Activated T-helper 1 cell treated with anti-CD3 and anti-CD28 coated beads, Interleukin-2, amount 50 U/mL, for 16 hours (primary cell): ENCODE measurements at places on chromosomes 4 and X.

DNA sequence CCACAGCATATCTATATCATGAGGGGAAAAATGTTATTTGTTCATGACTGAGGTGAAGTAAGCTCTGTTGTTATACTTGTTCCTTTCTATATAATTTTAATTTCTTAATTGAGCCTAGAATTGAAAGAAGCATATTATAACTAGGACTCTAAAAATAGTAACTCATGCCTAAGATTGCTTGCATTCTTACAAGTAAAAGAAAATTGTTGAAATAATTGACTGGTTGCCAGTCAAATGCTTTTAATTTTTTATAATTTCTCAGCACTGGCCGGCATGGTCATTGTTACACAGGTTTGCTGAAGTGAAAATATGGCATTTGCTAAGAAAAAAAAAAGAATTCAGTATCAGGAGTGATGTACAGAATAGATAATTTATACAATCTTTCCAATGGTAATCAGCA is 104.8 kb downstream of the GASK1B start:
- DNase-seq, result no peak

- no peak for DNase-seq
These were observed 60.9 kb downstream of the NPY5R start for GRCh38 chr4:163404580-163404979.

GRCh38 chr4:99084595-99084994 is 4.0 kb downstream of the ADH5 start:
- DNase-seq, result no peak

- DNase-seq, result no peak
These were observed 232.1 kb downstream of the DCLK2 start for GRCh38 chr4:150310159-150310895.

DNA sequence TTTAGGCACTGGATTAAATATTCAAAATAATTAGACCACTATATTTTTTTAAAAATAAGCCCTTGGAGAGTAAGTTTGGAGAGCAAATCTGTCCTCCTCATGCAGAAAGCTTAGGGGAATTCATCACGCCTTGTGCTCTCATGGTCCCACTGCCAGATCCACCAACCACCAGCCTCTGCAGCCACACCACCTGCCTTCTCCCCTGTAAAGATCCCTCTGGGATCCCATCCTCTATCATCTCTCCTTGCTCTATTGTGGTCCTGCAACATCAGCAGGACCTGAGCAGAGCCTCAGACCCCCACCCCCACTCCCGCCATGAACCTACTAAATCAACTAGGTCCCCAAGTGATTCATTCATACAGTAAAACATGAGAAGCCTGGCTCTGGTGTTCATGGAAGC is 482.6 kb upstream of the GALNT7 start:
- DNase-seq, result no peak

DNA sequence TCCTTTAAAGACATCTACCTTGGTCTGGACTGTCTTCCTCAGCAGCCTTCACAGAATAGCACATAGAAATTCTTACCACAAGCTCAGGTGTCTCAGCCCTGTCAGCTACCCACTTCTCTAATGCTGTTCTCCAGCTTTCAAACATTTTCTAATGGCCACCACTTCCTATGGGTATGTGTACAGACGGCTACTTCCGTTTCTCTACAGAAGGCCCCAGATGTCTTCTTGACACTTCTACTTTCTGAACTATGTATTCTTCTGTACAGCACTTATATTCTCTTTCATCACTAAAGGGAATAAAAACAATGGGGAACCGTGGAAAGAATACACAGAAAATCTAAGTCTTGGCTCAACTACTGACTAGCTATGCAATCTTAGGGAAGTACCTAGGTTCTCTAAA is 13.3 kb downstream of the OPHN1 start:
- DNase-seq, result no peak

GRCh38 chr4:55356991-55357461 is 11.0 kb downstream of the SRD5A3 start:
- no peak for DNase-seq

DNA sequence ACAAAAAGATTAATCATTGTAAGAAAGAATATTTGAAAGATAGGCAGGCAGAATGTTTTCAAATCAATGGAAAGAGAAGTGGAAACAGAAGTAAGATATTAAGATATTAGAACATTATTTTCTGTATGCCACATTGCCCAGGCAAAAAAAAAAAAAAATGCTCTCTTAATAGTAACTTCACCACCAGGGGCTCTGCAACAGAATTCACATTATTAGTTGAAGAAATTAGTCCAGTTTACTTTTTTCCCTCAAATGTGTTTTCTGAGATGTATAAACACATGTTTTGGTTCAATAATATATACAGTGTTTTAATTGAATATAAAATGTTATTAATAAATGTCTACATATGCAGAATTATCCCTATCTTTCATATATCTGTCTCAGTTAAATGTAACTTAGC is 78.0 kb upstream of the ADAD1 start:
- DNase-seq, result no peak

DNA sequence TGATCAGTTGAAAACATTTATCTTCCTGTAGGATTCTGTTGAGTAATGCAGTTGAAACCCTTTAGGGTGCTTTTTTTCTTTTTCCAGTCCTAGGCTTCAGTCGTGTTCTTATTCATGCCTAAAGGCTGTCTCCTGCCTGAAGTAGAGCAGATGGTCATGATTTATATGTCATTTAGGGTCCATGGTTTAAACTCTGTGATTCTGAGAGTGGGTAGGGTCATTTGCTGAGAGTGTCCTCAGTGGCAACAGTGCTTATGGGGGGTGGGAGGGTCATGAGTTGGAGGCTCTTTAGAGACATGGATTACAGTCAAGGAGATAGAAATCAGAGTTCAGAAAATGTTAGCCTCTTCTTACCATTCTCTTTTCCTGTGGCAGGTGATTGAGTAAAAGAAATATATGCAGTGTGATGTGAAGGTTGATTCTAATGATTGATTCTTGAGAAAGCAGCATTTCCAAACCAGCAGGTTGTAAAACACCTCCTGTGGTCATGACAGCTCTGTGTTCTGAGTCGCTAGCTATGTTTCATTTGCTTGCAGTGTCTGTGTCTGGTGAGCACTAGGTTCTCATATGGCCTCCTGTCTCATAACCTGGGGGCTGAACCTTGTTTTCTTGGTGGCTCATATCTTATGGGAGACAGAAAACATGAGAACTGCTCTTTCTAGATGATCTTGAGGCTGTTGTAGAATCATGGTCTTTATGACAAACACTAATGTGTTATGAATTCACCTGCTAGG is 60.4 kb downstream of the JADE1 start:
- no peak for DNase-seq

GRCh38 chr4:186227744-186228513 is 622 bp downstream of the KLKB1 start:
- DNase-seq, result no peak

- no peak for DNase-seq
These were observed 122.3 kb downstream of the RS1 start for GRCh38 chrX:18549643-18550042.

DNA sequence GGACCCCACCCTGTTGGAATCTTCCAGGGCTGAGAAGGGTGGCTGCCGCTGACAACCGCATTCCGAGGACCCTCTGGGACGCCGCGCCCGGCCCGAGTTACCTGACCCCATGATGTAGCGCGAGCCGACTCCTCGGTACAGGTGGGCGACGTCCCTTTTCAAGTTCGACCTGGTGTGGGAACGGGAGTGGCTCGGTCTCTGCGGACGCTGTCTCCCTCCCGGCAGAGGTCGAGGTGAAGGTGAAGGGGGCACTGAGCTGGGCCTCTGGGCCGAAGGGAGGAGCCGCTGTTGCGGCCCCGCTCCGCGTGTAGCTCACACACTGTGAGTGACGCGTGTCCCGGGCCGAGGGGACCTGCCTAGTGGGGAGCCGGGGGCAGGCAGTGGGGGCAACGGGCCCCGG is 4.5 kb downstream of the GTPBP6 start:
- DNase-seq, result no peak

- no peak for DNase-seq
These were observed 8.4 kb upstream of the UBA1 start for GRCh38 chrX:47185241-47185640.

DNA sequence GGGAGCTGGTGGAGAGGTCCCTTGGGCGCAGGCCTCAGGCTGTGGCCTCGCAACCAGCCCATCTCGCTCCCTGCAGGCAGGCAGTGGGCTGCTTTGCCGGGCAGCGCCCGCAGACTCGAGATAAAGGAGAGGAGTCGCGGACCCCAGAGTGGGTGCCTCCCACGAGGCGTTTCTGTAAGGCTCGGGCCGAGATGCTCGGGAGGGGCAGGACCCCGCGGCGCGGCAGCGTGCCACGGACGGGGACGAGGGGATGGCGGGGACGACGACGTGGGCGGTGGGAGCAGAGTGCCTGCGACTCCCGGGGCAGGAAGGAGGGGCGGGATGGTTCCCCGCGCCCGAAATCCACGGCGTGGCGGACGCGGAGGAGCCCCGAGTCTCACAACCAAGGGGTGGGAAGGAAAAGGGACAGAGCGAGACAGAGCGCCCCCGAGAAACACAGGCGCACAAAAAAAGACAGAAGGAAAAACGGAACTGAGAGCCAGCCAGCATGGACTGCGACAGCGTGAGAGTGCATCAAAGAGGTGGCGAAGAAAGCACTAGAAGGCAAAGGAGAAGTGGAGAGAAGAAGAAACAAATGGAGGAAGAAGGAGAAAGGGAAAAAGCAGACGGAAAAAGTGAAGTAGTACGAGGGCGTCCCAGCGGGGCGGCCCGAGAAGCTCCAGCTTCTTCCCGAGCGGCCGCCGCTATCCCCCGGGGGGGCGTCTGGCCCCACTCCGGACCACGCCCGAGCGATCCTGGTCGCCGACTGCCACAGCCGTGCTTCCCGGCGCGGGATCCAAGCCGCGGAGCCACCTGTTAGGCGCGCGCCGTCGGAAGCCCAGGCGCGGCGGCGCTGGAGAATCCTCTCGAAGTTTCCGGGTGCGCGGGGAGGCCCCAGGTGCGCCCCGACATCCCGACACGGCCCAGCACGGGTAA is 1.5 kb downstream of the BEND4 start:
- no peak for DNase-seq

DNA sequence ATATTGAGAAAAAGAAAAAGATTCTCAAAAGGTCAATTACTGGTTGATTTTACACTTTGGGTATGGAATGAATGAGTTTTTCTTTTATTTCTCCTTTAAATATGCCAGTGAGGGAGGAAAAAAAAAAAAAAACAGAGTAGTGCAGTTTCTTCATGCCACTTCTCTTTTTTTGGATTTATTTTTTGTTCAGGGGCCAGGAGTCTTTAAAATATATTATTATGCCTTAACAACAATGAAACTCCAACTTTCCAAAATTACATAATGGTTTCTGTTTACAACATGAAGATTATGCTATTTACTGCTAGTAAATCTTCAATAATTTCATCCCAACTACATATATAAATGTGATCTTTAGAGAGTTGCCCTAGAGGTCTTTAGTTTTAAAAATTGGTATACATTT is 31.9 kb downstream of the DTHD1 start:
- no peak for DNase-seq

DNA sequence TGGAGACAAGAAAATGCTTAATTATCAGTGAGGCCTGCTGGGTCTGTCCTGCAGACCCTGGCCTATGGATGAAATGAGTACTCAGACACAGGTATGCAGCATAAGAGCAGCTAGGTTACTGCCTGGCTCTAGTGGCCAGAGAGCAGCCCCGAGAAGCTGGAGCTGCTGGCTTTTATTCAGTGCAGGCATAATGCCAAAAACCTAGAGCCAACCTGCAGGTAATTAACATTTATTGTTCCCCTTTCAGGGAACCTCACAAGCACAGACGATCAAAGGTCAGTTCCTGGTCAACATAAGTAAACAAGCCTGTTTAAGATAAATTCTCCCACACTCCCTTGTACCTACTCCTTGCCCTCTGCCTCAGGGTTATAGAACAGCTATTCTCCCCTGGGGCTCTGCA is 13.3 kb downstream of the IDS start:
- DNase-seq, result no peak

DNA sequence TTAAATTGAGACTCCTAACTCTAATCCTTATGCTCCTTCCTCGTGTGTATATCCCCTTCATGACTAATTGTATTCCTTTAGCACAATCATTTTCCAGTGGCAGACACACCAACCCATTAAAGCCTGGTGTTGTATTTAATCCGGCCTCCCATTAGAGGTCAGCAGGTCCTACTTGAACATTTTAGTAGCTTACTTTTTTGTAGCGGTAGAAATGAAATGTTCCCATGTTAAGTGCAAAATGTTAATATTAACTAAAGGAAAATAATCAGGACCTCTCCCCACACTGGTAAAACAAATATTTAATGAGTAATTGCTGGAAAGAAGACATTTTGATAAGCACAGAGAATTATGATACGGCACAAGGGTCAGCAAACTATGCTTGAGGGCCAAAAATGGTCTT is 3.4 kb downstream of the RAB33B start:
- DNase-seq, result no peak

DNA sequence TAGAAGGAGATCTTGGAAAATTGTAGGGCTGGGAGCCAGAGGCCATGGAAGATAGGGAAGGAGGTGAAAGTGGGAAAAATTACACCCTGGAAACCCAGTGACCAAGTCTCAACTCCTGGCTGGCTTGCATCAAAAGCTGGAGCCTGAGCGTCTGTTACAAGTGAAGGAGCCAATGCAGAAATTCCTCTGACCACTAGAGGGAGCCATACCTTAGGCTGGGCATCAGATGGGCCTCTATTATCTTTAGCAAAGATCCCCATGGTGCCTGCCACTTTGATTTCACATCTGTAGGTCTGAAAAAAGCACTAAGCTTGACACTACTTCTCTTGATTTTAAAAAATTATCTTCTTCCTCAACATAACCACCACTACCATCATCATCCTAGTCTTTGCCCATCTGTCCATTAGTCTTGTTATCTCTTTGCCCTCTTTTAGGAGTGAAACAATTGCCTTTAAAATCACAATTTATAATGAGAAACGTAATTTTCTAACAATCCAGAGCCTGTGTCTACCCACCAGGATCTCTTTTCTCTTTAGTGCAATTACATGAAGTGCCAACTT is 62.9 kb downstream of the ANAPC4 start:
- no peak for DNase-seq

DNA sequence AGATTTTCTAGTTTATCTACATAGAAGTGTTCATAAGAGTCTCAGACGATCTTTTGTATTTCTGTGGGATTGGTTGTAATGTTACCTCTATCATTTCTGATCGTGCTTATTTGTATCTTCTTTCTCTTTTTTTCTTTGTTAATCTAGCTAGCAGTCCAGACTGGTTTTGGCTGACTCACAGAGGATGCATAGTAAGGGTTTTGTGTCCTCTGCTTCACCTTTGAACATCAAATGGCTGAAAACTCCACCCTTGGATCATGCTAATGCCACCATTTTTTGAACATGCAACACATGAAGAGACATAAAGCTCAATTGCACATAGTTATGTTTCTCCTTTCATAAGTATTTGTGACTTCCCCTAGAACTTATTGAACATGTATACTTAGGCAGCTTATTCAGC is 22.8 kb downstream of the TMPRSS11A start:
- no peak for DNase-seq

GRCh38 chrX:103565752-103566151 is 19.6 kb upstream of the TCEAL4 start:
- no peak for DNase-seq

DNA sequence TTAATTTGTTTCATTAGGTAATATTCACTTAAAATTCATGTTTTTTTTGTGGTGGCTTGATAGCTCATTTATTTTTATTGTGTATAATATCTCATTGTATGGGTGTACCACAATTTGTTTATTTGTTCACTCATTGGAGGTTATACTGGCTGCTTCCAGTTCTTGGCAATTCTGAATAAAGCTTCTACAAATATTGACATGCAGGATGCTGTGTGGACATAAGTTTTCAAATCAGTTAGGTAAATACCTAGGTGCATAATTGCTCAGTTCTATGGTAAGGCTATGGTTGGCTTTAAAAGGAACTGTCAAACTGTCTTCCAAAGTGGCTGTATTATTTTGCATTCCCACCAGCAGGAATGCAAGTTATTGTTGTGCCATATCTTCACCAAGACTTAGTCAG is 504.5 kb upstream of the GALNTL6 start:
- DNase-seq, result no peak
